Aorta (tissue), 5 donors: ENCODE measurements at places on chromosomes 13 and 19. TPM values are rescaled to one million over a fixed set of nuclear protein-coding genes. Genes with fewer than 3 reads are reported as not detected.

Gene C5AR1
- 38.7 TPM for total RNA-seq

- H3K36me3 ChIP-seq, result no peaks in the 10 kb centered on the region
- no peak overlapping the region for H3K4me3 ChIP-seq
- H3K27me3 ChIP-seq, result no peaks in the 10 kb centered on the region
Measured at GRCh38 chr13:75432045-75432444, 49.9 kb downstream of the TBC1D4 start.

GRCh38 chr13:107358866-107359265, 790.9 kb upstream of the ARGLU1 start:
- H3K27me3 ChIP-seq, result no peaks in the 10 kb centered on the region
- H3K4me1 ChIP-seq, result no peaks in the 10 kb centered on the region
- H3K36me3 ChIP-seq, result no peaks in the 10 kb centered on the region

- no peak overlapping the region for H3K27ac ChIP-seq
- H3K4me3 ChIP-seq, result no peak overlapping the region
- no peaks in the 10 kb centered on the region for H3K27me3 ChIP-seq
- no peak for DNase-seq
Measured at GRCh38 chr13:114319441-114319913, 5.2 kb downstream of the CHAMP1 start.

Gene C13orf46
- 3.5 TPM for total RNA-seq

Gene PODNL1
- total RNA-seq, result 9.8 TPM

- H3K27me3 ChIP-seq, result no peaks in the 10 kb centered on the region
- no peak for DNase-seq
- no peaks in the 10 kb centered on the region for H3K4me1 ChIP-seq
- no peak overlapping the region for H3K27ac ChIP-seq
- H3K36me3 ChIP-seq, result no peaks in the 10 kb centered on the region
- H3K4me3 ChIP-seq, result no peak overlapping the region
Measured at GRCh38 chr19:28217022-28217421, 995.9 kb downstream of the UQCRFS1 start.

Gene SGCG
- 3.6 TPM for total RNA-seq

DNA sequence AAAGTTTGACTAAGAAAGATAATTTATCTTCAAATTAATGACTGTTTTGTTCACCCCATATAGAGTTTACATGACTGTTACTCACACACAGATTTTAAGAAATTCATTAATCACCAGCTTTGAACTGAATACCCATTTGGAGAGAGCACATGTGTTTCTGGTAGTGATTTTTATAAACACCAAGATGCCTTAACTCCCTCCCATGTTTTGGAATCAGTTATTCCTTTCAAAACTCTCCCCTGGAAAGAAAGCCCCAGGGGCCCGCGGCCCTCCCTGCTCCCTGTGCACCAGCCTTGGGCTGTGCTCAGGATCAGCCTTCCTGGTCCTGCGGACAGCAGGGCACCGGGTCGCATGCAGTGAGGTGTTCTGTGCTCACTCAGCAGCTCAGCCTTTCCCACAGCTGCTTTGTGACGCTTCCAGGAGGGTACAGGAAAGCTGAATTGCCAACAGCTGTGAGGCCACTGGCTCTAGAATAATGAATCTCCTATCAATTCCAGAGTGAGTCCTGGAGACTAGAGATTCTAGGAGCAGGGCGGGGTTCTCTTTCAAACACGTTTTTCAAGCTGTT, 483.2 kb downstream of the EFNB2 start:
- H3K27me3 ChIP-seq, result no peaks in the 10 kb centered on the region
- no peaks in the 10 kb centered on the region for H3K4me1 ChIP-seq
- H3K36me3 ChIP-seq, result no peaks in the 10 kb centered on the region
- no peak overlapping the region for H3K27ac ChIP-seq
- DNase-seq, result no peak

DNA sequence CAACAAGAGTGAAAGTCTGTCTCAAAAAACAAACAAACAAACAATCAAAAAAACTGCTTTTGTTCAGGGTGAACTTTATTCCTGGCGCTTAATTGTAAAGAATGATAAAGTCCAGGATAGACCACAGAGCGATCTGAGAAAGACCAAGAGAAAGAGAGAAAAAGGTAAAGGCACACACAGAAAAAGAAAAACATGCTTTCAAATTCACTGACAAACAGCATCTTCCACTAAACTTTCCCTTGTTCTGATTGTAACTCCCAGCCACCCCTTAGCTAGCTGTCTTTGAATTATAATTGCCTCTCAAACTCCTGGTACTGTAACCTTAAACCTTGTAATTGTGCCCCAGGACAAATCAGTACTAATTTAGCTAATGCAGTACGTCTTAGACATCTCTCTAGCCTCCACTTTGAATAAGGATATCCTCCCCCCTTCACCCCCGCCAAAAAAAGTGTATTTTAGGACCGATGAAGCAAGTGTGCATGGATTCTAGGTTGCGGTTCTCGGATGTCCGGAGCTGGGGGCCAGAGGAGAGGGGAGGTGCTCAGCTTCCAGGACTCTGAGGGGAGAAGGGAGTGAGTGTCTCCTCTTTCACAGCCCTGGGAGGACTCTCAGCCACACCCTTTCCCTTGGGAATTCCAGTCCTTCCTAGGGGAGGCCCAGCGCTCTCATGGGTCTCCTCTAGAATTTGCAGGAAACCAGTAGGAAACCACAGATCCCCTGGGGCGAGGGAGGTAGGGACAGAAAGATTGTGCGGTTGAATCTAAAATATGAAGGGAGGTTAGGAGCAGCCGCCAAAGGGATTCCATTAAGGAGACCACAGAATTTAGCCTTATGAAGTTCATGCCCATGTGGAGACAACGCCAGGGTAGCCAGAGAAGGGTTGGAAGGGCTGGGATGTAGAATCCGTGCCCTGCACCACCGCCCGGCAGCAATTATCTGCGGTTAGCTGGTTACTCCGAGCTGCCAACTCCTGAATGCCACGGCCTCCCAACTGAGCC, 19.7 kb downstream of the ZNF536 start:
- H3K36me3 ChIP-seq, result no peaks in the 10 kb centered on the region
- H3K4me1 ChIP-seq, result no peaks in the 10 kb centered on the region
- H3K4me3 ChIP-seq, result no peak overlapping the region
- no peaks in the 10 kb centered on the region for H3K27me3 ChIP-seq
- DNase-seq, result no peak

GRCh38 chr13:45328661-45329111, 12.3 kb downstream of the TPT1 start:
- H3K4me1 ChIP-seq, result peaks cover 18% of the 10 kb centered on the region
- H3K36me3 ChIP-seq, result no peaks in the 10 kb centered on the region
- no peak for DNase-seq
- H3K4me3 ChIP-seq, result no peak overlapping the region

GRCh38 chr19:29841559-29842367, 30.0 kb downstream of the CCNE1 start:
- peak; percentile 27 for DNase-seq
- H3K4me1 ChIP-seq, result no peaks in the 10 kb centered on the region
- no peak overlapping the region for H3K4me3 ChIP-seq
- H3K36me3 ChIP-seq, result no peaks in the 10 kb centered on the region

Gene CLC
- total RNA-seq, result not detected
